T-cell (primary cell): ENCODE measurements at places on chromosomes 6 and 20. TPM values are rescaled to one million over a fixed set of nuclear protein-coding genes. Genes with fewer than 3 reads are reported as not detected.

GRCh38 chr20:18007534-18008292 is 38.9 kb downstream of the MGME1 start:
- DNase-seq: no peak
- H3K4me3 ChIP-seq: no peak overlapping the region
- H3K36me3 ChIP-seq: no peaks in the 10 kb centered on the region
- H3K27me3 ChIP-seq: peaks cover 4% of the 10 kb centered on the region
- H3K4me1 ChIP-seq: no peaks in the 10 kb centered on the region
- H3K27ac ChIP-seq: no peak overlapping the region

DNA sequence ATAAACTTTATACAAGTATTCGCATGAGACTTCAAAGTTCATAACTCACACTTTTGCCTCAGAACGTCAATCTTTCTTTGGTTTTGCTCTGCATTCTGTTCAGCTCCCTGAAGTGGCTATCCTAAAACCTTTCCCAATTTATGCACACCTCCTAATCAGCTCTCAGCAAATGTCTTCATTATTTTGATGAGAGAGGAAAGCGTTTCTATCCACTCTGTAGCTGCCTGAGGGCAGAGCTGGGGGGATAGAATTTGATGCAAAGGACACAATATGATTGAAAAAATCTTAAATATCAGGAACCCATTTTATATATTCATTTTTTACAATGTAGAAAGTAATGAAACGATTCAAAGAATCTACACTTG is 66.8 kb downstream of the MOXD1 start:
- no peak for DNase-seq
- no peaks in the 10 kb centered on the region for H3K4me1 ChIP-seq

GRCh38 chr6:53581173-53581773 is 36.4 kb upstream of the GCLC start:
- no peak overlapping the region for H3K4me3 ChIP-seq
- H3K27me3 ChIP-seq: no peaks in the 10 kb centered on the region
- no peak for DNase-seq
- no peaks in the 10 kb centered on the region for H3K4me1 ChIP-seq

DNA sequence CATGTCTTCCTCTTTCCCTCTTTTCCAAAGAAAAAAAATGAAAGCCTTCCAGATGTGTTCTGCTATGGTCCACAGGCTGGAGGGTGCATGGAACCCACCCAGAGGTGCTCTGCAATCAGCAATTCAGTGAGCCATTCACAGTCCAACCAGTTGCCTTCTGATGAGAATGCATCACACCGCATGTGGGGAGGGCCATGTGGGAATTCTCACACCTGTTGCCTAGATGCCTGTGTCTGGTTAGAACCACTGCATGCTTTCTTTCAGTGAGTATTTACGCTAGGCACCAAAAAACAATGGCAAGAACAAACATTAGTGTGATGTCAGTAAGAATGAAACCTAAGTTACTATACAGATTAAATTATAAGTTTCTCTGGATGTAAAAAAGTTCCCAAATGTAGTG is 311.6 kb upstream of the CDYL start:
- no peaks in the 10 kb centered on the region for H3K36me3 ChIP-seq
- no peaks in the 10 kb centered on the region for H3K27me3 ChIP-seq
- H3K4me1 ChIP-seq: no peaks in the 10 kb centered on the region
- DNase-seq: no peak
- H3K27ac ChIP-seq: no peak overlapping the region
- no peak overlapping the region for H3K4me3 ChIP-seq

GRCh38 chr6:159875194-159875593 is 15.6 kb upstream of the MAS1 start:
- no peak overlapping the region for H3K27ac ChIP-seq
- no peaks in the 10 kb centered on the region for H3K4me1 ChIP-seq
- H3K36me3 ChIP-seq: no peaks in the 10 kb centered on the region
- no peak overlapping the region for H3K4me3 ChIP-seq
- no peak for DNase-seq

GRCh38 chr20:51595744-51596143 is 53.2 kb upstream of the NFATC2 start:
- no peak overlapping the region for H3K4me3 ChIP-seq
- no peaks in the 10 kb centered on the region for H3K27me3 ChIP-seq
- H3K27ac ChIP-seq: no peak overlapping the region
- H3K36me3 ChIP-seq: no peaks in the 10 kb centered on the region

DNA sequence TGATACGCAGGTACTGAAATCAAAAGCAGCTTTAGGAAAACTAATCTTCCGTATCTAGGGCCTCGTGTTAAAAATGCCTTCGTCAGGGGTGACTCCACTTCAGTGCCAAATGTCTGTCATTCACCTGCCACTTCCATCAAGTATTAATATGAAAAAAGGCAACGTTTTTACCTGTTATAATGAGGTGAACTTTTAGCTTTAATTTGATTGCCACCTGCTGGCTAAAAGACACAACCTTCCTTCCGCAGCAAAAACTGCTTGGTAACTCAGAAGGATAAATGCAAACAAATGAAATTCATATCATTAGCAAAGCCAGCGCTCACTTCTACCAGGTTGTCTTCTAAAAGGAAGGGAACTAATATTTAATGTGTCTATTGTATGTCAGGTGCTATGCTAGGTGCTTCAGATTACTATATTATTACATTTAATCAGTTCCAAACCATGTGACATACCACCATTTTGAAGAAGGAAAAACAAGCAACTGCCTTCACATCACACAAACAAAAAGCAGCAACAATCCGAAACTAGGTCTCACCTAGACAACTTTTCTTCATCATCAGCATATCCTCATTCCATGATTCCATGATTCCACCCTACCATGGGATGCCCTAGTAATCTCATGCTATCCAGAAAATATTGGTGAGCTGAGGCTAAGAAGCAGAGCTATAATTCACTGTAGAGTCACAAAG is 20.6 kb upstream of the ARHGAP18 start:
- H3K27ac ChIP-seq: no peak overlapping the region
- H3K4me3 ChIP-seq: no peak overlapping the region
- no peaks in the 10 kb centered on the region for H3K36me3 ChIP-seq
- H3K27me3 ChIP-seq: no peaks in the 10 kb centered on the region
- peaks cover 2% of the 10 kb centered on the region for H3K4me1 ChIP-seq
- DNase-seq: peak; percentile 5

DNA sequence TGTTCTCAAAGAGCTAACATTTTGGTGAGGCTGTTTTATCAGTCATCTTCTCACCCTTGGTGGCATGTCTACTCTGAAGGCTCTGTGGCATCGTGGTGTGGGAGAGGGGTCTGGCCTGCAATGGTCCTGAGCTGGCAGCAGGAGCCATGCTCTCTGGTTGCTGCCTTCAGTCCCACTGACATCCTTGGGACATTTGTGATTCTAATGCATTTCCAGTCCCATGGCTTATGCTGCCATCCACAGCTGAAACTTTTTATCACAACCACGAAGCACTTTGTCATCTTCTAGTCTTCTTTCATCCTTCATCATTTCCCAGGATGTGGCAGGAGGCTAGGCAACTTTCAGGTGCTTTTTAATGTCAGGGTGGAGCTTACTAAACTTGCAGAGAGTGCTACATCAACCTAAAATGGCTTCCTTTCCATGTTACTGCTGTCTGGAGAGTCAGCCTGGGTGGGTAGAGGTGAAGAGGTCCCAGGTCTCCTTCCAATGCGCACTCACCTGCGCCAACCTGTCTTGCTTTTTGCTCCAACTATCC is 77.1 kb downstream of the GPR63 start:
- no peak overlapping the region for H3K27ac ChIP-seq
- H3K36me3 ChIP-seq: no peaks in the 10 kb centered on the region

- no peaks in the 10 kb centered on the region for H3K36me3 ChIP-seq
- no peak overlapping the region for H3K27ac ChIP-seq
- no peaks in the 10 kb centered on the region for H3K27me3 ChIP-seq
Measured at GRCh38 chr6:67768972-67769371, 866.1 kb upstream of the ADGRB3 start.

GRCh38 chr6:41371461-41371991 is 36.1 kb downstream of the NCR2 start:
- DNase-seq: no peak
- H3K4me3 ChIP-seq: peak overlapping the region; percentile 41
- H3K27ac ChIP-seq: no peak overlapping the region
- H3K27me3 ChIP-seq: peaks cover 8% of the 10 kb centered on the region
- peaks cover 10% of the 10 kb centered on the region for H3K4me1 ChIP-seq

GRCh38 chr6:15327271-15327670 is 81.4 kb downstream of the JARID2 start:
- H3K27ac ChIP-seq: no peak overlapping the region
- no peak overlapping the region for H3K4me3 ChIP-seq
- H3K27me3 ChIP-seq: no peaks in the 10 kb centered on the region
- H3K36me3 ChIP-seq: no peaks in the 10 kb centered on the region
- peak; percentile 43 for DNase-seq

DNA sequence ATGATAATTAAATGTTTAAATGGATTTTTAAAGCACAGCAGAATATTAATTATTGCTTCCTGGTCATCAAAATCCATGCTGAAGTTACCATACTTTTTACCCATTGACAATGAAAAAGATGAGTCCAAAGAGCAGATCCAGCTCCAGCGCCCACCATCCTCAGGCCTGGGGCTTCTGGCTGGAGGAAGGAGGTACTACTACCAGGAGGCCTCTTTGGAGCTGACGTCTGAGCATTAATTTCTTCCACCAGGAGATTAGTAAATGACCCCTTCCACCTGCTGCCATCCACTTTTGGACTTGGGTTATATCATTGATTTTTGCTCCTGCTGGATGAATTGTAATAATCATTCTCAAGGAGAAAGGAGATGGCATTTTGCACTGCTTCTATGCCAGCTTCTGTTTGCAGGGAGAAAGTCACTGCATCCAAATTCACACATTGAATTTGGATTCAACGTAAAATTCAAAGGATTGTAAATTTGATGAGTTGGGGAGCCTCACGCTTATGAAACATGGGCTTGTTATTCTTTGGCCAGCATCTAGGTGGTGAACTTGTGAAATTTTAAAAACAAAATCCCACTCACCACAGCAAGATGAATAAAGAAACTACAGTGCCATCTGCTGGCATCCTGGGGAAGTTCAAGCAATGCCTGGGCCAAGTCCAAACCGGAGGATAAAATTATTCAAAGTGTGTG is 121.8 kb downstream of the SASH1 start:
- no peaks in the 10 kb centered on the region for H3K4me1 ChIP-seq
- H3K4me3 ChIP-seq: no peak overlapping the region
- H3K27me3 ChIP-seq: peaks cover 9% of the 10 kb centered on the region
- peak; percentile 18 for DNase-seq
- H3K27ac ChIP-seq: no peak overlapping the region
- H3K36me3 ChIP-seq: no peaks in the 10 kb centered on the region

- H3K27me3 ChIP-seq: no peaks in the 10 kb centered on the region
- no peak overlapping the region for H3K4me3 ChIP-seq
- no peak overlapping the region for H3K27ac ChIP-seq
- no peak for DNase-seq
- no peaks in the 10 kb centered on the region for H3K36me3 ChIP-seq
- no peaks in the 10 kb centered on the region for H3K4me1 ChIP-seq
Measured at GRCh38 chr20:9035126-9035525, 33.8 kb upstream of the PLCB4 start.

DNA sequence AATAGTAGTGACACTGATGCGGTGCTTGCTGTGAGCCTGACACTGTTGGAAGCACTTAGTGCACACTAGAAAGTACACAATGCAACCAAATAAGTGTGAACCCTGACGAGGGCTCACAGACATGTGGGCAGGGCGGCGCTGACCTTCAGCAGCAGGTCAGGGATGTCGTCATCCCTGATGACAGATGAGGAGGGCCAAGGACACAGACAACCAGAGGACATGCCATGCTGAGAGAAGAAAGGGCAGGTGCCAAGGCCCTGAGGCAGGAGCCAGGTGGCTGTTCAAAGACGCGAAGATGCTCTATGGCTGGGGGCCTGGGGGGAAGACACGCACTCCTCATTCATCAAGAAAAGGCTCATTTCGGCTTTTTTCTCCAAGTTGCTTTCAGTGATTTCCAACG is 176.4 kb upstream of the CST7 start:
- H3K36me3 ChIP-seq: no peaks in the 10 kb centered on the region
- H3K27ac ChIP-seq: no peak overlapping the region
- no peak overlapping the region for H3K4me3 ChIP-seq
- no peaks in the 10 kb centered on the region for H3K27me3 ChIP-seq
- H3K4me1 ChIP-seq: no peaks in the 10 kb centered on the region

- no peaks in the 10 kb centered on the region for H3K36me3 ChIP-seq
- H3K27me3 ChIP-seq: no peaks in the 10 kb centered on the region
- H3K4me3 ChIP-seq: no peak overlapping the region
- no peak overlapping the region for H3K27ac ChIP-seq
Measured at GRCh38 chr6:32079566-32080290, 29.4 kb downstream of the TNXB start.

GRCh38 chr6:13457577-13457976 is 29.8 kb downstream of the GFOD1 start:
- no peaks in the 10 kb centered on the region for H3K27me3 ChIP-seq
- H3K27ac ChIP-seq: no peak overlapping the region
- H3K36me3 ChIP-seq: no peaks in the 10 kb centered on the region
- DNase-seq: no peak
- H3K4me1 ChIP-seq: peaks cover 53% of the 10 kb centered on the region

GRCh38 chr6:69456086-69456485 is 340.7 kb downstream of the LMBRD1 start:
- no peaks in the 10 kb centered on the region for H3K27me3 ChIP-seq
- no peak overlapping the region for H3K27ac ChIP-seq
- DNase-seq: no peak
- no peaks in the 10 kb centered on the region for H3K4me1 ChIP-seq

DNA sequence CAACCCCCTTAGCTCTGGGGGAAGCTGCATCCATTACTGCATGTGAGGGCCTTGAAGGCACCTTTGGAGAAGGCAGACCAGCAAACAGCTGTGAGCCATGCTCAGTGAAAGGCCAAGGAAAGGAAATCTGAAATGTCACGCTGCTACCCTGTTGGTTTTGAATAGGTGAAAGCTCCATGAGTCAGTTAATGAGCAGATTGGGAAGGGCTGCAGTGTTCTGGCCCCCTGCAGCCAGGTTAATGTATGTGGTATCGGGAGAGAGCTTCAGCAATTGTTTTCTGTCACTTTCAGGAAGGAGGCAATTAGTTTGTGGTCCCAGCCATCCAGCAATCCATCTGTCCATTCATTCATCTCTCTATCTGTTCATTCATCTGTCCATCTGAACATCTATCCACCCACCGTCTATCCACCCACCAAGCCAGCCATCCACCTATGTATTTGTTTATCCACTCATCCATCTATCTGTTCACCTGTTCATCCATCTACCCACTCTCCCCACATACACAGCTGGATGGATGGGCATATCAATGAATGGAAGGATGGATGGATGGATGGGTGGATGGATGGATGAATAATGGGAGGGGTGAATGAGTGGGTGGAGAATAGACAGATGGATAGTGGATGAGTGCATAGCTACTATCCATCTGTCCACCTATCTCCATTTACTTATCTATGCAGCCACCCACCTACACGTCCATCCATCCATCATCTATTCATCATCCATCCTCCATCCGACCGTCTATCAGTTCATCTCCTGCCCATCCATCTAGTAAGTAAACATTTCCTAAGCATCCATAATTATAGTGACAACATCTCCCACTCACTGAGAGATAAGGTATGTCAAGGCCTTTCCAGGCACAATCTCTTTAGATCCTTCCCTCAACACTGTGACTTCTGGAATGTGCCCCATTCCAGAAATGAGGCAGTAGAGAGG is 16.0 kb downstream of the PCK1 start:
- H3K27ac ChIP-seq: no peak overlapping the region
- no peaks in the 10 kb centered on the region for H3K4me1 ChIP-seq
- H3K4me3 ChIP-seq: no peak overlapping the region
- H3K36me3 ChIP-seq: no peaks in the 10 kb centered on the region

GPLD1 gene
- 1.5 TPM for total RNA-seq

GTPBP2 gene
- total RNA-seq: 75.2 TPM

TNFRSF6B gene
- 0.64 TPM for total RNA-seq

MCUR1 gene
- total RNA-seq: 12.6 TPM

MYL9 gene
- 2.8 TPM for total RNA-seq

COX4I2 gene
- not detected for total RNA-seq

CST5 gene
- not detected for total RNA-seq

EDN1 gene
- total RNA-seq: 1.2 TPM

TSPYL1 gene
- 168 TPM for total RNA-seq

MAP3K5 gene
- total RNA-seq: 17.8 TPM
